G401 (cell line): ENCODE measurements at places on chromosomes 6 and 20. TPM values are rescaled to one million over a fixed set of nuclear protein-coding genes. Genes with fewer than 3 reads are reported as not detected.
A peak's percentile ranks its signal among the peaks of the same experiment; 100 is the strongest.

Gene ADGB
- not detected in 2 replicates for total RNA-seq

Gene PARD6B
- total RNA-seq, result 30.0 and 43.3 TPM in 2 replicates

Gene PDE10A
- total RNA-seq, result not detected in 2 replicates

DNA sequence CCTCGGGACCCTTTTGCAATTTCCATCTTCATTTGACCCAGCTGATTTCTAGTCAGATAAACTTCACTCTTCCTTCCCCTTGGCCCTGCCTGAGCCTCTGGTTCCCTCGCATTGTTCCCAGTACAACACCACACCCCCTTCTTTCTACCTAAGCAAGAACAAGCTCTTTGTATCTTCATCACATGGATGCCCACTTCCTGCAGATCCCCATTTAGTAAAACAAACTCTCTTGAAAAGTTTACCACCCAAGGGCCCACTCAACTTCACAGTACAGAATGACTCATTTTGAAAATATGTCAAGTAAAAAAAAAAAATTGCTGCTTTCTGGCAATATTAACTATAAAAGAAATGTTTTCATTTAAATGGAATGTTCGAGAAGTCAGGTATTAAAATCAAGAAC lies 5.2 kb downstream of the FAXC start:
- no peak for DNase-seq

DNA sequence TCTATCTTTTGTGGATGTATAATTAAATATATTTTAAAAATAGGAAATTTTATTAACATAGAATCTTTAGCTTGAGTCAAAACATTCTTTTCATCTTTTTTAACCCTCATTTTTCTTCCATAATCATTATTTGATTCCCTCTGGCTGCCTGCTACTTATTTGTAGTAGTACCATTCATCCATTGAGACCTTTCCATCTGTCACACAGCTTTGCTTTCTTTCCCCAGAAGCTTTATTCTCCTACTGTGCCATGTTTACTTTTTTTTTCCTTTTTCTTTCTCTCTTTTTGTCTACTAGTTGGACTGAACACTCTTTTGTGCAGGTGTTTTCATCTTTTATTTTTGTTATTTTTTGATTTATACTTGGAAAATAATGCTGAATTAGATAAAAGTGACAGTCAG lies 522.6 kb upstream of the MMS22L start:
- no peak for DNase-seq

DNA sequence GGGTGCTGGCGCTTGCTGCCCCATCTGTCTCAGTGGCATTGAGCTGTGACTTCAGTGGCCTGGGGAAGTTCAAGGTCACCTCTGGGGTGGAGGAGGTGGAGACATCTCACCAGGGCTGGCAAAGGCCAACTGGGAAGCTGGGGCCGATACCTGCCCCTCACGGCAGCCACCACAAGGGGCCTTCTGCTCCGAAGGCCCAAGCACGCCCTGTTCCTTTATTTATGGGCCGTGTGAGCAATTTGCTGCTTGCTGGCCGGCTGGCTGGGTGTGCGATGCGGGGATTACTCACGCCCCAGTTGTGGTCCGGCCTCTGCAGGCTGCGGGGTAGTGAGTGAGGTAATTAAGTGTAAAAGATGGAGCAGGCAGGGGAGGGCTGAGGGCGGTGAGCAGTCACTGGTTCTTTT lies 13.2 kb upstream of the SCRT2 start:
- peak; percentile 69 for DNase-seq

DNA sequence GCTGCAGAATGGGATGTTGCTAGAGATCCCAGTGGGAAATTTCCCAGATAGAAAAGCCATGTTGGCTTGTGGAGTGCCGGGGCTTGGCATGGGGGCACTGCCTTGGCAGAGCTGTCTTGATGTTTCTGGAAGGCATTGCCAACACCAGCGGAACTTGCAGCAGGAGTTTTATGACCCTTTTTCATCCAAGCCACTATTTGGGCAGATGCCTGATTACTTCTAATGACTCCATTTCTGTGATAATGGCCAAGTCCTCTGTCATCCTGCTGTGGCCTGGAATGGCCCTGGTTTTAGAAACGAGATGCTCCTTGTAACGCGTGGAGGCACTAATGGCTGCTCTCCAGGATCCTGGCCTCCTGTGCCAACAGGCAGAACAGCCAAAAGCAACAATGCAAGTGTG lies 229.0 kb downstream of the ZNF217 start:
- DNase-seq, result peak; percentile 22

DNA sequence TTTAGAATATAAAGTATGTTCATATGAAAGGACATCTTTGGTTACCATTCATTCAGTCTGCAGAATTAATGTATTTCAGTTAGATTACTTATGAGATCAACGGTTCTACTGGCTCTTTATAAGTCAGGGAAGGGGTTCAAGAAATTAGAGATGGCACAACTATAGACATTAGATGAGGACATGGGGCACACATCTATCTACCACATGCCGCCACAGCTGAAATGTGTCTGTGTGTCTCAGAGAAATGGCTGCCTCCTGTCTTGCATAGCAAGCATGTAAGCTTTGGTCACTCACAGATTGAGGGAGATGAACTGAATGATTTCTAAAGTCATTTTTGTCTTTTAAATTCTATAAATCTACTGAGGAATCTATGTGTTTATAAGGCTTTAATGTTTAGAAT lies 128.9 kb upstream of the FAM184A start:
- no peak for DNase-seq

- no peak for DNase-seq
Measured at GRCh38 chr20:20341371-20341770, 26.5 kb upstream of the INSM1 start.

- DNase-seq, result no peak
Measured at GRCh38 chr6:45607798-45608197, 230.1 kb upstream of the SUPT3H start.

DNA sequence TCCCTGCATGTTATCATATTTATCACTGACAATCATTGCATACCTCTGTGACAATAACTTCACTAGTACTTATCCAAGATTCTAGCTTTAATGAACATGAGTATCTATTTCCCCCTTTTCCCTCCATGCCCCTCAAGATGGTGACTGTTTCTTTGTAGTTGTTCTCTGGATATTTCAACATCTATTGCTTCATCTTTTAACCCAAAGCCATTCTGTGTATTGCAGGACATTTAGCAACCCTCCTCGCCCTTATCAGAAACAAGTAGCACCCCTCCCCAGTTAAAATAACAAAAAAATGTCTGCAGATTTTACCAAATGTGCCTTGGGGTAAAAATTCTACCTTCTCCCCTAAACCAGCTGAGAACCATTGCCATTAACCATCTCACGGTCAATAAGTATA lies 979.8 kb upstream of the MANEA start:
- DNase-seq, result no peak
